Activated T-cell treated with anti-CD3 and anti-CD28 coated beads for 48 hours (primary cell): ENCODE measurements at places on chromosomes 7 and 10.

GRCh38 chr10:48577158-48577557 lies 27.7 kb downstream of the ARHGAP22 start:
- DNase-seq = no peak

DNA sequence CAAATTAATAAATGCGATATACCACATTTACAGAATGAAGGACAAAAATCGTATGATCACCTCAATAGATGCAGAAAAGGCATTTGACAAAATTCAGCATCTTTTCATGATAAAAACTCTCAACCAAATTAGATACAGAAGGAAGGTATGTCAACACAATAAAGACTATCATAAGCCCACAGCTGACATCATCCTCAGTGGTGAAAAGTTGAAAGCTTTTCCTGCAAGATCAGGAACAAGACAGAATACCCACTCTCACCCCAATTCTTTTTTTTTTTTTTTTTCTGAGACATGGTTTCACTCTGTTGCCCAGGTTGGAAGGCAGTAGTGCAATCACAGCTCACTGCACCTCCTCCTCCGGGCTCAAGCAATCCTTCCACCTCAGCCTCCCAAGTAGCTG lies 67.2 kb downstream of the TPST1 start:
- DNase-seq = no peak

DNA sequence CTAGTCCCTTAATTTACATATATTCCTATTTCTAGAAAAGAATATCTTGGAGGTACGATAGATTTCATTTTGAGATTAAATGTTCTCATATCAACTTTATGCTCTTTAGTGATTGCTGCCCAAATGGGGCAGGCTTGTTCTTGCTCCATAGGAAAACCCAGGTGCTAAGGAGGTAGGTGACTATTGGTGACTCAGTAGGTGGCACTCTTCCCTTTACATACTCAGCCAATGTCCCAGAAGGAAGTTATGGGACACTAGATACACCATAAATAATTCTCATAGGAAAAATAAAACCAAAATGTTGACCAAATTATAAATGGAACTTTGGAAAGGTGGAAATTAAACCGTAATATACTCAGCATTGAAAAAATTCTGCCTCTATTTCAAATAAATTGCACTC lies 4.0 kb downstream of the SKAP2 start:
- no peak for DNase-seq

DNA sequence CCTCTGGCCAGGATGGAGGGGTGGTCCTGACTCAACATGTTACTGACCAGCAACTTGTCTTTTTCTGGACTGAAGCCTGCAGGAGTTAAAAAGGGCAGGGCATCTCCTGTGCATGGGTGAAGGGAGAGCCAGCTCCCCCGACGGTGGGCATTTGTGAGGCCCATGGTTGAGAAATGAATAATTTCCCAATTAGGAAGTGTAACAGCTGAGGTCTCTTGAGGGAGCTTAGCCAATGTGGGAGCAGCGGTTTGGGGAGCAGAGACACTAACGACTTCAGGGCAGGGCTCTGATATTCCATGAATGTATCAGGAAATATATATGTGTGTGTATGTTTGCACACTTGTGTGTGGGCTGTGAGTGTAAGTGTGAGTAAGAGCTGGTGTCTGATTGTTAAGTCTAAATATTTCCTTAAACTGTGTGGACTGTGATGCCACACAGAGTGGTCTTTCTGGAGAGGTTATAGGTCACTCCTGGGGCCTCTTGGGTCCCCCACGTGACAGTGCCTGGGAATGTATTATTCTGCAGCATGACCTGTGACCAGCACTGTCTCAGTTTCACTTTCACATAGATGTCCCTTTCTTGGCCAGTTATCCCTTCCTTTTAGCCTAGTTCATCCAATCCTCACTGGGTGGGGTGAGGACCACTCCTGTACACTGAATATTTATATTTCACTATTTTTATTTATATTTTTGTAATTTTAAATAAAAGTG lies 6.0 kb downstream of the PLAU start:
- no peak for DNase-seq

DNA sequence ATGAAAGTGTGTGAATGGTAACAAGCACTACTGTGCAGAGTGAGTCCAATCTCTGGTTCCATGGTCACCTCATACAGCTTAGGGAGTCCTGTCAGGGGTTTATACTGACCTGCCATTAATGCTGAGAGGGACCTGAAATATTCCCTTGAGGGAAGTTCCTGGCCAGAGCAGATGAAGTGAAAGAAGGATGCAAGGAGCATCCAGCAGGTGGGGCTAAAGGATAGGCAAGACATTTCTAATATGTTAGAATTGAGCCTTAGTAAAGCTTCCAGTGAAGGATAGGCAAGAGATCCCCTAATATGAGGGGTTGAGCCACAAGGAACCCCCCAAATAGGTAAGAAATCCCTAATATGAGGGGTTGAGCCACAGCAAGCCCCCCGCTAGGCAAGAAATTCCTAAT lies 25.5 kb upstream of the FAM221A start:
- DNase-seq = no peak

GRCh38 chr7:122577449-122578003 lies 121.4 kb downstream of the RNF133 start:
- no peak for DNase-seq

- DNase-seq = no peak
These were observed 152.6 kb downstream of the CAMK1D start for GRCh38 chr10:12501841-12502525.

DNA sequence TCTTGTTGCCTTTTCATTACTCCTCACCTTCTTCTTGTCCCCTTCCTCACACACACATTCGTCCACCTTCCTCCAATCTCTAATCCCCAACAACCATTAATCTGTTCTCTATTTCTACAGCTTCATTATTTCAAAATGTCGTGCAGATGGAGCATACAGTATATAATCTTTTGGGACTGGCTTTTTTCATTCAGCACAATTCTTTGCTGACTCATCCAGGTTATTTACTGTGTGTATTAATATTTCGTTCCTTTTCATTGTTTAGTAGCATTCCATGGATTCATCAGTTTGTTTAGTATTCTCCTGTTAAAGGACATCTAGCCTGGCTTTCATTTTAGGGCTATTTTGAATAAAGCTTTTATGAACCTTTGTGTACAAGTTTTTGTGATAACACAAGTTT lies 159.3 kb downstream of the PTPN20 start:
- DNase-seq = no peak

- no peak for DNase-seq
These were observed 9.2 kb downstream of the BTAF1 start for GRCh38 chr10:91932737-91933136.

GRCh38 chr10:69292459-69292858 lies 14.2 kb downstream of the HK1 start:
- DNase-seq = no peak

GRCh38 chr7:128814499-128814898 lies 15.7 kb upstream of the FLNC start:
- DNase-seq = no peak

GRCh38 chr7:143913945-143914615 lies 12.1 kb upstream of the TCAF1 start:
- no peak for DNase-seq

GRCh38 chr7:44491229-44491628 lies 771 bp upstream of the NUDCD3 start:
- no peak for DNase-seq

DNA sequence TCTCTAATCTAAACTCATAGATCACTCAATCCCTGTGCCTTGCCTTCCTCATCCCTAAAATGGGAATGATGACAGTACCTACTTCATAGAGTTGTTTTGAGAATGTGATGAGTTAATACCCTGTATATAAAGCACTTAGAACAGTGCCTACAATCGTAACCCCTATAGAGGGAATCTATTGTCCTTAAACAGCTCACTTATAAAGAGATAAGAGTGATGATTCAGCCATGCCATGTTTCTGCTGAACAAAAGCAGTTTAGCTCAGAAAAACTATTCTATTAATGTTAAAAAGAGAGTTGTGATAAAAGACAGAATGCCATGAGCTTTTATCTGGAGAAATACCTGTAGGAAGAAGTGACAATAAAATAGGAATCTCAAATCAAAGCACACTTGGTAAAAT lies 63.6 kb downstream of the CUBN start:
- no peak for DNase-seq

DNA sequence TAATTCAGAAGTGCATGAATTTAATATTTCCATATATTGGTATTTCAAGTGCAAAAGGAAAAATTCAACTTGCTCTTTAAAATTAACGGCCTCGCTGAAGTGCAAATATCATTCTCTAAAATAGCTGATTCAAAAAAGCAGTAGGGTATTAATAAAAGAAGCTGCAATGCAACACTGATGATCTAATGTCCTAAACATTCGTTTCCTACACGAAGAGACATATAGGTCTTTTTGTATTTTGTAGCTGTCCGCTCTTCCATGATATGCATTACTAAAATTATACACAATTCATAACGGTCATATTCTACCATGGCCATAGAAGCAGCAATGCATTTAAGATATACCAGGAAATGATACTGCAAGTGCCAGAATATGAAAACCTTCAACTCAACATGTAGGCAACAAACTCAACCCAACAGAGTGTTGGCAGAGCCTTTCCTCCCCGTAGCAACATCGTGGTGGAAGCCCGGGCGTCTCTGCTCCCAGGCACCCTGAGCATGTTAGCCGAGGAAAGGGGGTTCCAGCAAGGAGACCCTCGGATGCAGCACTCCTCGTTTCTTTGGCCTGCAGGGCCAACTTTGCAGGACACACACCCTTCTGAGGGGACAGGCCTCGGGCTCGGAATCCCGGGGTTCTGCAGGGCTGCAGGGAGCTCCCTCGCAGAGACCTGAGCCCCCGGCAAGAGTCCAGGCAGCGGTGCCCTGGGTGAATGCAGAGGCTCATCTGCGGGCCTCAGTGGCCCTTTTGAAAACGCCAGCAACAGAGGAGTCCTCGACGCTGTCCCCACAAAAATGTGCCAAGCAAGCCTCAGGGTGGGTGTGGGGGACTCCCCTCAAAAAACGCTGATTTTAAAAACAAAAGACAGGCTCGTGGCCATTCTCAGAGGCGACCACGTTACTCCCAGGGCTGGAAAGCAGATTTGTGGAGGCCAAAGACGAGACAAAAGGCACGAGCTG lies 1.6 kb downstream of the FAM171A1 start:
- DNase-seq = no peak

GRCh38 chr7:44074349-44074695 lies 8.0 kb downstream of the POLM start:
- DNase-seq = no peak

DNA sequence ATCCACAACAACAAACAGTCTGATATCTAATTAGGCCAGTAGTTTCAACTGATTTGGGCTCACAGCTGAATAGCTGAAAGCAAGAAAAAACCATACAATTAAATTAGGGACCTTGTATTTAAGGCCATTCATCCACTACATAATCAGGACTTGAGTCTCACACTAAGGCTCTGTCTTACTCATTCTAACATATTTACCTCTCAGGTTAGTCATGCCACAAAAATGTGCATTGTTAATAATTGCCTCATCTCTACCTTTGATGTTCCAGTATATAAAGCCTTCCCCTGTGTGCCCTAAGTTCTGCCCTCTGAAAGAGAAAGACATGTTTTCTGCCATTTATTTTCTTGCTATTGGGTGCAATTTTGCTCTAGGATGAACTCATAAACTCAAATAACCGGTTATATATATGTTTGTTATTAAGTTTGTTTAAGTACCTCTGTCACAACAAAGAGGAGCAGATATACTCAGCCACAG lies 5.3 kb upstream of the C1GALT1 start:
- no peak for DNase-seq

- DNase-seq = no peak
These were observed 8.0 kb downstream of the SEPHS1 start for GRCh38 chr10:13340068-13340467.

- DNase-seq = no peak
These were observed 273.1 kb upstream of the KCND2 start for GRCh38 chr7:119999738-120000475.

GRCh38 chr7:18806177-18806576 lies 310.6 kb downstream of the HDAC9 start:
- DNase-seq = no peak

GRCh38 chr10:130486906-130487305 lies 350.7 kb downstream of the GLRX3 start:
- DNase-seq = no peak

DNA sequence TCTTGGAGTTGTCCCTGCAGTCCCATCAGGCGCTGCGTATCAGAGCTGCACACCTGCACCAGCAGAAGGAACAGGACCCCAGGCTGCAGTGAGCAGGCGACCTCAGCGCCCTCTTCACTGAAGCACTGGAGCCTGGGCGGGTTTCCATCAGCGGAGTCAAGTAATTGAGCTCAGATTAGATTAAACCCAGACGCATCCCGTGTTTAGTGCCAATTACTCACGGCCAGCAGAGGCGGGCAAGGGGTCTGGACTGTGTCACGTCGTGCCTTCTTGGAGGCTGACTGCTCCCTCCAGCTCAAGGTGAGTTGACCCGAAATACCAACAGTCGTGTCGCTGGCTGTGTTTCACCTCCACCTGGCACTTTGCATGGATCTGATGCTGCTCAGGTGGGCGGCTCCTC lies 123.6 kb downstream of the CXCL12 start:
- DNase-seq = no peak

GRCh38 chr7:101428093-101428866 lies 65.6 kb downstream of the COL26A1 start:
- no peak for DNase-seq

GRCh38 chr7:4803397-4804241 lies 28.2 kb downstream of the AP5Z1 start:
- no peak for DNase-seq

DNA sequence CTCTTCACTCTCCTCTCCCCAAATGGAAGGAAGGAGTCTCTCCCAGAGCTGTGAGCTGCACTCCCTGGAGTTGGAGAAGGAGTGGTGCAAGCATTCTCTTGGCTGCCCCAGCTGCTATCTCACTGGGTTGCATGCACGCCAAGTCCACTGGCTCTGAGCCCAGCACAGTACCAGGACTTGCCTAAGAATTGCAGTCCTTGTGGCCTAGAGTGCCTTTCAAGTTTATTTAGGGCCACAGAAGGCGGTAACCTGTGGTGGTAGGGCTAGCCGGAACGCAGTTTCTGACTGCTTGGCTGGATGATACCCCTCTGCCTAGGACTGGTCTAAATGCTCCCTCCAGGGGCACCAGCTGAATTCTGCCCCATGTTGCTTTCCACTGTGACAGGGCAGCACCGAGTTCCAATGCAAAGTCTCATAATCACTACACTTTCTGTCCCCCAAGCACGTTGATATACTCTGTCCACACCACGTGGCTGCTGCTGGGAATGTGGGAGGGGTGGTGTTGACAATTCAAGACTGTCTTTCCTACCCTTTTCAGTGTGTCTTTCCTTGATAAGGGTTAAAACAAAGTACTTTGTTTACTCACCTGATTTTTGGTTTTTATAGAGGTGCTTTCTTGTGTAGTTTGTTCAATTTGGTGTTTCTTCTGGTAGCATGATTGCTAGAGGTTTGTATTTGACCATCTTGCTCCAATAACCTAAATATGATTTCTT lies 57.0 kb downstream of the PHTF2 start:
- no peak for DNase-seq

- no peak for DNase-seq
These were observed 404.2 kb upstream of the RNF32 start for GRCh38 chr7:156236181-156236889.

- no peak for DNase-seq
These were observed 158.5 kb downstream of the CACNA2D1 start for GRCh38 chr7:82284936-82285519.

DNA sequence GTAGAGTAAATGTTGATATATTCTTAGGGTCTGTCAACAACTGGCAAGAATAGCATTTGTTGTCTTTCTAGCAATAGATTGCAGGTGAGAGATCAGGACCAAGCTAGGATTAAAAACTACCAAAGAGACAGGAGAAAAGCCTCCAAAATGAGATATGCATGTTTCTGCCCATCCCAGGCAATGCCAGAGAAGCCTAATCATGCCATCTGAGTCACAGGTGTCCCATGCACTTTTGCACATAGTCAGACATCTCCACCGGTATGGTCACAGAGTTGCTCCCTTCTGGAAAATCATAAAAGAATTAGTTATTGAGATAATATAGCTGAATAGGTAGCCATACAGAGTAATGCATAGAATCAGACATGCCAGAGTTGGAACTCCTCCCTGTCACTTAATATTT lies 50.6 kb downstream of the PDK4 start:
- no peak for DNase-seq
